ENCODE measurements at places on chromosomes 6 and 20. TPM values are rescaled to one million over a fixed set of nuclear protein-coding genes. Genes with fewer than 3 reads are reported as not detected.

Gene ACTL10
- total RNA-seq, result 3.0 TPM

Gene SIGLEC1
- total RNA-seq, result 3.2 TPM

Gene TRIM15
- not detected for total RNA-seq

Gene OPRM1
- total RNA-seq, result not detected

Gene MACROD2
- 3.8 TPM for total RNA-seq

Gene MATN4
- 0.68 TPM for total RNA-seq

Gene ZNF831
- 1.7 TPM for total RNA-seq

Gene PRPH2
- total RNA-seq, result 1.3 TPM

Gene IGF2R
- total RNA-seq, result 38.2 TPM

Gene ME1
- total RNA-seq, result 58.6 TPM

Gene SLC2A4RG
- 37.0 TPM for total RNA-seq

Gene CDH26
- 2.5 TPM for total RNA-seq
